Bronchial smooth muscle cell (primary cell): ENCODE measurements at places on chromosomes 3 and 15. TPM values are rescaled to one million over a fixed set of nuclear protein-coding genes. Genes with fewer than 3 reads are reported as not detected.

Gene CFAP20DC
- total RNA-seq: 1.0 and 1.6 TPM in 2 replicates

Gene IL12A
- total RNA-seq: 0.17 and 0.63 TPM in 2 replicates

Gene VIPR1
- not detected in 2 replicates for total RNA-seq

Gene MYLK
- 443 and 524 TPM in 2 replicates for total RNA-seq

Gene EXD1
- total RNA-seq: under 0.01 TPM in 1 of 2 replicates, not detected in the other

Gene PRR20G
- total RNA-seq: not detected in 2 replicates

Gene CHRD
- 1.1 and 6.1 TPM in 2 replicates for total RNA-seq

Gene IFRD2
- 24.2 and 26.0 TPM in 2 replicates for total RNA-seq

Gene EPHA3
- total RNA-seq: 0.09 and 0.16 TPM in 2 replicates

Gene PFKFB4
- total RNA-seq: 4.9 and 5.7 TPM in 2 replicates

Gene IL16
- total RNA-seq: 2.4 and 3.2 TPM in 2 replicates

Gene PLEKHO2
- 31.4 and 44.4 TPM in 2 replicates for total RNA-seq

Gene CORO2B
- total RNA-seq: 10.1 and 24.6 TPM in 2 replicates

Gene NR1I2
- under 0.01 TPM in 1 of 2 replicates, not detected in the other for total RNA-seq

Gene PRSS50
- not detected in 2 replicates for total RNA-seq

Gene SLC22A13
- under 0.01 and 0.09 TPM in 2 replicates for total RNA-seq
